ENCODE measurements at places on chromosomes 4 and X.
A peak's percentile ranks its signal among the peaks of the same experiment; 100 is the strongest.

GRCh38 chr4:153643406-153644383, 40.4 kb upstream of the TLR2 start:
- no peak for DNase-seq

DNA sequence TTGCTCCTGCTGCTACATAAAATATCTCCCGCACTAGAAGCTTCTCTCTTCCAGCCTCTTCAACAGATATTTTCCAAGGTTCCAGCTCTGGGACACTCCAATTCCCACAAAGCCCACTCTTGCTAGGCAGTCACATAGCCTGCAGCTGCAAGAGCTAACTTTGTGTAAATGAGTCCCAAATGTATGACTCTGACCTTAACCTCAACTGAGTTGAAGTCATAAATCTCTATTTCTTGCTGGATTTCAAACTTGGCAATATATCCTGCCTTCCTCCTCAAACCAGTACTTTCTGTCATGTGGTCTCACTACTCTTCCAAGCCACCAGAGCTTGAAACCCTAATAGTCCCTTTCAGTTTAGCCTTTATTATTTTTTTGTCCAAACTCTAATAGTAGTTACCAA, 315.4 kb upstream of the GRIA3 start:
- no peak for DNase-seq

GRCh38 chrX:47164420-47164819, 19.4 kb downstream of the RBM10 start:
- no peak for DNase-seq

DNA sequence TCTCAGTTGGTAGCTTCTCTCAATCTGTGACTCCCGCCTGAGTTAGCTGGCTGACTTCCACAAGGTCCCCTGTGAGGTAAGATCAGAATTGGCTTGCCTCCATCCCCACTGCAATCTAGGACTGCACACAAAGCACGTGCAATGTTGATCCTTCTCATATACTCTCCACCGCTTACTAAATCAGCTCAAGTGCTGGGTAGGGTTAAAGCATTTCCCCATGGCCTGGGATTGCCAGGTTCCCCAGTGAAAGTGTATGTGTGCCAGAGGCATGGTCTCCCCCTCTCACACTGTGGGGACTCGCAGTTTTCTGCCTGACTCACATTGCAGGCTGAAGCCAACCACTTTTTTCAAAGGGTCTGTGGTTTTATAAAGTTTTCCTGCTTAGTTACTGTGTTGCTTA, 886.9 kb downstream of the FAM133A start:
- DNase-seq: no peak

GRCh38 chr4:181488926-181489325, 754.3 kb upstream of the TENM3 start:
- DNase-seq: no peak

- DNase-seq: no peak
These were observed 217.0 kb upstream of the FAT4 start for GRCh38 chr4:125097729-125098128.

- no peak for DNase-seq
These were observed 27.6 kb upstream of the C1QTNF7 start for GRCh38 chr4:15400226-15400625.

- DNase-seq: no peak
These were observed 44.2 kb upstream of the ADAM29 start for GRCh38 chr4:174873931-174874330.

- no peak for DNase-seq
These were observed 270.4 kb downstream of the LDB2 start for GRCh38 chr4:16627999-16628398.

DNA sequence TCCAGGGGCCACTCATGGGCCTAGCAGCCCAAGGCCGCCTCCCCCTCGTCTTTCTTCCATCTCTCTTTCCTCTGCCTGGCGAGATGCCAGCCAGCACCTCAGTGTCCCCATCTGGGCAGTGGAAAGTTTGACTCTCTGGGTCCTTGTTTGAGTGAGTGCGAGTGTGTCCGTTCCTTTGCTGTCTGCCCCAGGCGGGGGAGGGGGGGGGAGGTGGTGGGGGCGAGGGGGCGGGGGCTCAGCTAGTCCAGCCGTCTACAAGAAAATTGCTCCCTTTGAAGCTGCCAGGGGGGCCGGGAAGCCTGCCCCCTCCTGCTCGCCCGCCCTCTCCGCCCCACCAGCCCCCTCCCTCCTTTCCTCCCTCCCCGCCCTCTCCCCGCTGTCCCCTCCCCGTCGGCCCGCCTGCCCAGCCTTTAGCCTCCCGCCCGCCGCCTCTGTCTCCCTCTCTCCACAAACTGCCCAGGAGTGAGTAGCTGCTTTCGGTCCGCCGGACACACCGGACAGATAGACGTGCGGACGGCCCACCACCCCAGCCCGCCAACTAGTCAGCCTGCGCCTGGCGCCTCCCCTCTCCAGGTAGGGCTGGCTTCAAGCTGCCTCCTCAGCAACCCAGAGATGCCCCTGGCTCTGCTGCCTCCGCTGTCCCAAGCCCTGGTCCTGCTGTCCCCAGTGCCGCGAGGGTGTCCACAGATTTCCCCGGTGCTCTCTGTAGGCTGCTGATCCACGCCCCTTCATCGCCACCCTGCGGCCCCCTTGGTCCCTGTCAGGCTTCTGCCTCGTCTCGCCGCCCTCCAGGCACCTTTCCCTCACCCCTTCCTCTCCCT, at the start of gene BGN:
TSS of gene BGN (plus strand) at position 440 of the 821 bp plus-strand sequence. CDS start 9,652 bp downstream, outside the sequence.
- no peak for DNase-seq

- DNase-seq: no peak
These were observed 179.7 kb downstream of the STIM2 start for GRCh38 chr4:27040356-27040755.

DNA sequence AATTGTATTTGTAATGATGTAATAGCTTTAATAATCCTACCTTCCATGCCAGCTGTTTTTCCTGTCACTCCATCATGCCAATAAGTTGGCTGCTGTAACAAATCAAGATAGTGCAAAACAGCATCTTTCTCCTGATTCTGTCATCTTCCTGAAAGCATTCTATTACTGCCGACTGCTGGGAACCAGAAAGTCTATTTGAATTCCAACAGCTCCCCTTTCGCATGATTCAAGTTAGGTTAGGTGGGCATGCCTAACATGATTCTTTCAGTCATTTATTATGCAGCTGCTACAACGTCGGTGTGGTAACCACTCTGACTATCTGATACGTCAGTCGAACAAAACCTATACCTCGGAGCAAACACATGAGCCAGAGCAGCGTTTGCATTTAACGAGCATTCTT, 127.9 kb upstream of the DMD start:
- DNase-seq: no peak

DNA sequence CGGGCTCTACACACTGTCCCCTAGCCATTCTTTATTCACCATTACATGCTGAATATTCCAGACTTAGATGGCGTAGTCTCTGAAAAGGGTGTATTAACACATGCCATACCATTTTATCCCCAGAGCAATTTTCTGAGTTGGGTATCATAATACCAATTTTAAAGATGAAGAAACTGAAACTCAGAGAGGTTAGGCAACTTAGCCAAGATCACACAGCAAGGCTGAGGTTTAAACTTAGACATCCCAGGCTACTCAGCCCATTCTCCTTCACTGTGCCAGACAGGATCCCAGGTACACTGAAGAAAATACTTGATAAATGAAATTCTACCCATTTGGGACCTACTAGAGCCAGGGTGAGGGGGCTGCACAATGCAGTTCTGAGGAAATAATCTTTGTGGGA, 67.4 kb upstream of the ARHGAP36 start:
- DNase-seq: no peak

- no peak for DNase-seq
These were observed 8.6 kb downstream of the SLC9B2 start for GRCh38 chr4:103067841-103068547.

DNA sequence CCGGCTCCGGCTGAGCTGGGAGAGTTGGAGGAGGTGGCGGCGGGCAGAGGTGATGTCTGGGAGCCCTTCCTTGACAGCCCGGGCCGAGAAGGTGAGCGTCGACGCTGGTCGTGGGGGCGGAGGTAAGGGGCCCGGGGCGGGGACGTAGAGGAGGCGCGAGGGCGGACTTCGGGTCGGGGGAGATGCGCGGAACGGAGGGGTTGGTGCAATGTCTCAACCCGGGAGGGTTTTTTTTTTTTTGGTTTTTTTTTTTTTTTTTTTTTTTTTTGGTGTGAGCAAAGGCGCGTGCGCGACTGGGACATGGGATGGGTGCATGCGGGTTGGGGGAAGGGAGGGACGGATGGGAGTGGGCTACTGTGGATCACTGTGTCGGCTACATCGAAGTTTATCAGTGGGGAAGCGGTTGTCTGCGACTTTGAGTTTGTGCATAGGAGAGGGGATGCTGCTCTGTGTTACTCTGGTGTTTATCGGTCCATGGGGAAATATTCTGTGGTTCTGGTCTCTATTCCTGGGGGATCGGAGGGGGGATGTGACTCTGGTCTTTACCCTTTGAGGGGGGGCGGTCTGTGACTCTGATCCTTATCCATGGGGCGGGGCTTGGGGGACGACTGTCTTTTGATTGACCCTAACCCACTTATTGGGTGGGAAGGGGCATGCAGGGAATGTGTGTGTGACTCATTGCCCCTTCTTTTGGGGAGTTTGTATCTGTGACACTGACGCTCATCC, 537 bp downstream of the RBM10 start:
- DNase-seq: no peak

GRCh38 chr4:105895583-105896460, 551 bp downstream of the NPNT start:
- no peak for DNase-seq

GRCh38 chr4:54001668-54002365, 62.6 kb downstream of the CHIC2 start:
- DNase-seq: no peak

GRCh38 chrX:147859666-147860065, 52.1 kb upstream of the FMR1 start:
- DNase-seq: no peak

- DNase-seq: no peak
These were observed 44.0 kb upstream of the ZCCHC13 start for GRCh38 chrX:74259885-74260491.

- peak; percentile 75 for DNase-seq
These were observed 137.6 kb downstream of the EGF start for GRCh38 chr4:110049951-110050925.
